ENCODE measurements at places on chromosomes 1 and 21.

- DNase-seq = no peak
Measured at GRCh38 chr1:209057901-209058300, 525.6 kb upstream of the CAMK1G start.

- no peak for DNase-seq
Measured at GRCh38 chr1:154582885-154583284, 15.3 kb downstream of the CHRNB2 start.

DNA sequence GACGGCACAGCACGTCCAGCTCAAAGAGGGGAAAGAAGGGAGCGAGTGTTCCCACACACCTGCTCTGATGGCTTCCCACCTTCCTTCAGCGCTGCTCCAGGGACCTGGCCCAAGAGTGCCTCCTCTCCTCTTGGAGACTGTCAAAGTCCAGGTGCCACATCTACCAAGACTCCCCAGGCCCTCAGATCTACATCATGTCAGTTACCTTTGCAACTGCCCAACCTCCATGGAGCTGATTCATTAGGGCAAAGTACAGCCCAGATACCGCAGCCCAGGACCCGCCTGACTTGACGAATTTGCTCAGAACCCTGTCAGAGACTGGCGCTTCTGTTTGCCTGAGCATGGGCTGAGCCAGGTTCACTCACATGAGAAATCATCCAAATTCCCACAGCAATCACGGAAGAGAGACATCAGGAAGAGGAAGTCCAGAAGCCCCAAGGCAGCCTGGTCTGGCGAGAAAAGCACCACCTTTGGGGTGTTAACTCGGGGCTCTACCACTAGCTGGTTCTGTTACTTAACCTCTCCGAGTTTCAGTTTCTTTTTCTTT, at the start of gene SEC16B:
Gene SEC16B (minus strand): TSS at position 234 of the 547 bp plus-strand sequence. CDS start 2,077 bp downstream, outside the sequence.
- peak; percentile 91 for DNase-seq

- no peak for DNase-seq
Measured at GRCh38 chr1:84000954-84001495, 2.1 kb upstream of the TTLL7 start.

DNA sequence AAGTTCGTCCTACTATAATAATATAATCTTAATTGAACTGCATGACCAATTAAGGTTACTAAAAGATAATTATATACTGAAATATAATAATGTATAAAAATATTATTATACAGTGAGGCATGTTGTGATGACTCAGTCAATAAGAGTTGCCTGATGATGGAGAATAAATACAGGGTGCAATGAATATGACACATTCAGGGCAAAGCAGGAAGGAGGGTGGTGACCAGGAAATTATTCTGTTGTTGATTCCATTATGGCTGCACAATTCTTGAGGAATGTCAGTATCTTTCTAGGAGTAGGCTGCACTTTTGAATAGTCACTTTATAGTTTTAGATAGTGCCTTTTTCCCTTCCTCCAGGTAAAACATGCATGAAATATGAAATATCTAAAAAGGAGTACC, 46.4 kb upstream of the RGS21 start:
- no peak for DNase-seq

DNA sequence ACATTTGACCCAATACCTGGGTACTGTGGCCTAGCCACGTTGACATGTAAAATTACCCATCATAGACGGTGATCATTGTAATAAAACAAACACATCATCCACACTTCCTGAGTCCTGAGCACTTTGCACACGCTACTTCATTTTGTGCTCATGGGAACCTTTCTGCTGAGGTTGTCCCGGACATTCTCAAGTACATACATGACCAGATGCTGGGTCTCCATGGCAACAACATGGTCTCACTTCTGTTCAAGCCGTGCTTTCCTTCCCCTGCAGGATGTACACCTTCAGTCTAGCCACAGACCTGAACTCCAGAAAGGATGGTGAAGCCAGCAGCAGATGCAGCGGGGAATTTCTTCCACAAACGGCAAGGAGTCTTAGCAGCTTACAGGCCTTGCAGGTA, 22.7 kb downstream of the UBASH3A start:
- no peak for DNase-seq

DNA sequence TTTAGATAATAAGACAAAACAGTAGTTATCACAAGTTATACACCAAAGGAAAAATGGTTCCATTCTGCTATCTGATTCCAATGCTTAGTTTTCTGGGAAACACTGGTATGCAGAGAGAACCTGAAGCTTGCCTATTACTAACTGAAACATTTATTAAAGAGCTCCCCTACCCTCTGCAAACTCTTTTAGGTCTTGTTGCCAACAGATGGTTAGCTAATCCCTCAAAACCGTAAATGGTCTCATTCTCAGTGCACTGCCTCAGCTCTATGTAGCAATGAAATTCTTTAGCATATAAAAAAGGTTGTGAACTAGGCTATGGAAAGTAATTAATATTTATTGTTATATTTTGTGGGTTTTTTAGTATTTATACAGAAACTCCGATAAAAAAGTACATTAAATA, 20.4 kb downstream of the C21orf91 start:
- DNase-seq = no peak

DNA sequence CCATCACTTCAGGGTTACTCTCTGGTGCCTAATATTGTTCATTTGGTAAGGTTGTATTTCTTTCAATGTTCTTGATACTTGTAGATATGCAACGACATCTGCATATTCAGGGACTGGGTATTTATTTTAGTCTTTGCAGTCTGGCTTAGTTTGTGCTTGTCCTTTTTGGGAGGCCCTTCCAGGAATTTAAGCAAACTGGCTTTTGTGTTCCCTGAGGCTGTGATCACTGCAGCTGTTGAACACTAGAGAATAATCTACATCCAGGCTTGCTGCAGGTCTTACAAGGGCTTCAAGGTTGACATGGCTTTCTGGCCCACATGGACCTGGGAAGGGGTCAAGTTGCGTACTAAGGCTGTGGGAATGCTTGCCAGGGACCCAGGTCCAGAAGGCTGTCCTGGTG, 72.1 kb downstream of the CCDC18 start:
- no peak for DNase-seq

GRCh38 chr1:166164995-166165660, 1.7 kb downstream of the FAM78B start:
- peak; percentile 51 for DNase-seq

DNA sequence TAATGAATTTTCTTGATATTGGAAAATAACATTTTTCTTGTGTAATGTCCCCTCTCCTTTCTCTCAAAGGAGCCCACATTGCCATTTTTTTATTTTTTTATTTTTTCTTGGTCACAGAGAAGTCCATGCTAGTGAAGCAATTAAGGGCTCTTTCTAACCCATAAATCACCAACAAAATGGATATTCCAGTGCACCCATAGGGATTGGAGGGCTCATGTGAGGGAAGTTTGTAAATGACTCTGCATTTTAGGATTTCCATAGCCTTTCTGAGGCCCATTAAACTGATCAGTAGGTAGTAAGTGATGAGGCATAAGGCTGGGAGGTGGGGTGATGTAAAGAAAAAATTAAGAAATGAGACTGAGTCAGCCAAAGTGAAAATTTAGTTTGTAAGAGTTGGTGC, 55.9 kb upstream of the JAK1 start:
- DNase-seq = no peak

GRCh38 chr1:216632980-216633379, 90.2 kb downstream of the ESRRG start:
- DNase-seq = no peak
